ENCODE measurements at places on chromosomes 13 and 19.

GRCh38 chr19:41907994-41908615 is 20.1 kb downstream of the ERFL start:
- no peak for DNase-seq

- no peak for DNase-seq
Measured at GRCh38 chr13:20121159-20121525, 39.7 kb downstream of the GJA3 start.

DNA sequence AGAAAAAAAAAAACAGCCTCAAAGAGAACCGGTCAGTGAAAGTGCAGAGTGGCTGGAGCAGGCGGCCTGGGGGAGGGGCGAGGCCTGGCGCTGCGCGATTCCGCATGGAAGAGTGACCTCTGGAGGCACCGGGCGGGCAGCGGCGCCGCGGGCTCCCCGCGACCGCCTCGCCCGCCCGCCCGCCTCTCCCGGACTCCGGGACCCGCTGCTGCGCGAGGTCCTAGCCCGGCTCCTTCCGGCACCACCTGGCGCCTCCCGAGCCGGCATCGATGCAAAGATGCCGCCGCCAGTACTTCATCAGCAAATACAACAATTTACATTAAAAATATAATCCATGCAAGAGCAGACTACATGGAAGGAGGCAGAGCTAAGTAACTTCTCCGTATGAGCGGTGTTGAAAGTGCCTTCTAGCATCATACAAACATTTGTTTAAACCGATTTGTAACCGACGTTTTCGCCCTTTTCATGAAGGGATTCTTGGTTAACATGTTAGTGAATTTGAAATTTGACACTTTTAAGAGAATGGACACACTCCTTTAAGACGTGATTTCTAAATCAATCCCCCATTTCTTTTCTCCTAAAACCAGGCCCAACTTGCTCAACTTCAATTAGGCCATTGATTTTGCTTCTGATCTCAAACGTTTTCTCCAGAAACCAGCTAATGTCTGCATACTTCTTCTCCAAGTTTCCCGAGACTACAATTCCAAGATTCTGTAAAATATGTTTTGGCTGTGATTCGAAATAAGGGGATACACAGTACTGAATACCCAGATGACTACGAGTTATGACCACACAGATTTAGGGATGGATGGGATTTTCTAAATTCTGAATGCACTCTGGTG is 2.1 kb downstream of the EFNB2 start:
- no peak for DNase-seq

DNA sequence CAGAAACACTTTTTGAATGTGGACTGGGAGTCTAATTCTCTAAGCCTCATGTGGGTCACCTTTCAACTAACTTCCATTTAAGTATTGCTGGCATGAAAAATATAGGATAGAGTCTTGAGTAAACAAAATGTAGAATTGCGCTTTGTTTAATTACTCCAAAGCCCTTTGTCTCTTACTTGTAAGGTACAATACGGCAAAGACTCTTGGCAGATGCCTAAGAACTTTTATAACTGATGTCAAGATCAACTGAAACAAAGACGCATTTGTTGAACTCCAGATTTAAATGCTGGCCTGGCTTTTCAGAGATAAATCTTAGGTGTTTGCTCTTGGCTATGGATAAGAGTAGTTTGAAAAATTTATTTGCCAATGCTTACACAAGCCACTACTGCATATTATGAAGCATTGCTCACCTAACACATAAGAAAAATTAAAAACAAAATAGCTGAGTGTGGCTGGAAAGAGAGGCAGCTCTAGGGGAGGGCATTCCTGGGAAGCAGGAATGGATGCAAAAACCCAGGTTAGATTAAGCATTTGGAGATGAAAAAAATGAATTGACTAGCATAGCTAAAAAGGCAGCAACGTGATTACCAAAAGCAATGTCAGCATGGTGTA is 107.3 kb upstream of the STARD13 start:
- no peak for DNase-seq

GRCh38 chr19:4234862-4235201 is 5.5 kb downstream of the EBI3 start:
- no peak for DNase-seq

- DNase-seq = no peak
Measured at GRCh38 chr13:76725211-76725610, 161.0 kb downstream of the KCTD12 start.

DNA sequence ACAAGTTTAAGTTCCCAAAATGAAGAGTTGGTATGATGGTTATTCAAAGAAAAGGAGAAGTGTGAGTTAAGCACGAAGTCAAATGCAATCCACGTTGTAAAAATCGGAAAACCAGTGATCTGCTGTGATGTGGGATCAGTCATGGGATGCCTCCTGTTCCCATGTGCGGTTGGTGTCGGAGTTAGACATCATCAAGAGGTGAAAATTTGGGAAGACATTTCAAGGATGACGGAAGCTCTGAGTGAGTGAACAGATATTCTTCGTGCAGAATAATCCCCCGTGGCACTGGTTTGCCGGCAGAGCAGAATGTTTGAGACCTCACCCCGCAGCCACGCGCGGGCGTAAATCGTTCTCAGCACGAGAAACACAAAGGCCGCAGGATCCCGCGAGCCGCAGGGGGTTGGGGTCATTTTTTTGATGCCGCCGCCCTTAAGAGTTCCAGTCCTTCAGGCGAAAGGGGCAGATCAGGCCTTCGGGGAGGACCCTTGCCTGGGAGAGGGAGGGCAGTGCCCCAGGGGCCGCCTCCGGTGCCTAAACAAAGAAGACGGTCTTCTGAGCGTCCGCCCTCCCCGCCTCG is 13.7 kb upstream of the SOX1 start:
- DNase-seq = no peak

DNA sequence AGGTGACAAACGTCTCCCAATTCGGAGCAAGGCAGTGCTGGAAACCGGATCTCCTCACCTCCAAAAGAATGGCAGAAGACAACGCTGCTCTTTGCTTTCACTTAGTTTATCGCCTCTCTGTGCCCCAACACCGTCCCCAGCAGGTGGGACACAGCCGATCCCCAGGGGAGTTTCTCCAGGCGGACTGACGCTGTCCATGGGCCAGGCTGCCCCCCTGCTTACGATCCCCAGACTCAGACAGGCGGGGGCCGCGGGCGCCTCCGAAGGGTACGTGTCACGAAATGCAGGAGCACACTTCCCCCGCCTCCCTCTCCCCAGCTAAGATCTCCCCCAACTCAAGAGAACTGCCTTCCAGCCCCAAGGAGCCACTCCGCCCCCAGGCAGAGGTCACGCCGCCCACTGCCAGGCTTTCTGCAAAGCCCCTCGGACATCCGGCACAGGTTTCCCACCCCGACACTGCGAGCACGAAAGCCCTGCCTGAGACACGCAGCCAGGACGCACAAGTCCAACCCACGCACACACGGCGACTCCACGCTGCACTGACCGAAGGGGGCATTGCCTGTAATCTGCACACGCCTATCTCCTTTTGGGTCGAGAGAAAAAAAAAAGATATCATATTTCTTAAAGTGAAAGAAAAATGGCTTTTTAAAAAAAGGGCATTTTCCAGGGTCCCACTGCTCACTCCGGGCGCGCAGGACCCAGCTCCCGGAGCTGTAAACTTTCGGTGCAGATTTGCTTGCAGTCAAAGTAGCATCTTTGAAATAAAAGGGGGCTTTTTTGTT is 2.0 kb downstream of the SPRY2 start:
- DNase-seq = no peak

- DNase-seq = no peak
Measured at GRCh38 chr13:46575818-46576221, 22.9 kb downstream of the LRCH1 start.

DNA sequence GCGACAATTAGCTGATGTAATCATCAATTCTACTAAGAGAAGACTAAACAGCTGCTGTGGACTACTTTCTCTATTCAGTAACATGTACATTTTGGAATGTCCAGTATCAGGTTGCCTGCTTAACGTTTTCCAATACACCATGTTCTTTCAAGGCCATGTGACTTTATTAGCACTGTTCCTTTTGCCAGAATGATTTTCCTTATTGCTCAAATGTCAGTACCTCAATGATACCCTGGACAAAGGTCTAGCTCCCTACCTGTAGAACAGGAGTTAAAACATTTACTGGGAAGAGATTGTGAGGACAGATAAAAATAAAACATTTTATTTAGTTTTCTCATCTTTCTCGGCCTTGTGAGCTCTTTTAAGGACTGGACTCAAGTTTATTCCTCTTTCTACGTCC is 3.8 kb upstream of the RBM26 start:
- DNase-seq = no peak
